ENCODE measurements at places on chromosomes 16 and 17.

- DNase-seq = no peak
Measured at GRCh38 chr16:17408955-17409441, 61.8 kb downstream of the XYLT1 start.

- DNase-seq = no peak
Measured at GRCh38 chr17:59327121-59327980, 4.1 kb upstream of the YPEL2 start.

DNA sequence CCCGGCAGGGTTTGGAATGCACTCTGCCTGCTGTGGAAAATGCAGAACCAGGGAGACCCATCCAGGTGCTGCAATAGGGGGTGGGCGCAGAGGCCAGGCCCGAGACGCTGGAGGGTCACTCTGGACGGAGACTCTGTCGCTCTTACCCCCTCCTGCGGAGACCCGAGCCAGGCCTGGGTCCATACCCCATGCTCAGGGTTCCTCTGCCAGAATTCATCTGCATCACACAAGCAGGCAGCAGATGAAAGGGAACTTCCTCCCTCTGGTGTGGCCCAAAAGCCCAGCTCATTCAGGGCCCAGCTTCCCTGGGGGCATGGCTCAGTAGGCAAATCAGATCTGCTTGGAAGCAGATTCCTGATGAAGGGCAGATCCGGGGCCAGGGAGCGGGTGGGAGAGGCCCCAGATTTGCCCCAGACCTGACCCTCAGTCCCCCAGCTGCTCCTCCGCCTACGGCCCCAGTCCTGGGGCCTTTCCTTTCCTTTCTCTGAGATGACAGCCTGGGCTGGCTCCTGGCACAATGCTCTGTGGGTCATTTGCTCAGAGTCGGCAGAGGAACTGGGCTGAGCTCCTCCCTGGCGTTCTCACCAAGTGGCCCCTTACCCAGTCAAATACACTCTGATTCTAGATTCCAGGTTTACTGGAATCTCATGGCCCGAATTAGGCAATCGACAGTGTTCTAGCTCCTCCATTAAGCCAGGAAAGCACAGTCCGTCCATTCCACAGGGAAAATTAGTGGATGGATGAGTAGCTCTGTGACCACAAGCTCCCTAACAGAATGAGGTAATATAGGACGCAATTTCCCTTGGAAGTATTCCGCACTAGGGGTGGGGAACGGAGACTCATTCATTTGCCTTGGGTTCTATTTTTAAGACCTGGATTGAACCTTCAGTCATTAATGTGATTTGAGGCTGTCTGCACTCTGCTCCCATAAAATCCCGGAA is 19.1 kb upstream of the RASD1 start:
- DNase-seq = no peak

- DNase-seq = no peak
Measured at GRCh38 chr16:85328676-85329058, 216.4 kb upstream of the CIBAR2 start.

DNA sequence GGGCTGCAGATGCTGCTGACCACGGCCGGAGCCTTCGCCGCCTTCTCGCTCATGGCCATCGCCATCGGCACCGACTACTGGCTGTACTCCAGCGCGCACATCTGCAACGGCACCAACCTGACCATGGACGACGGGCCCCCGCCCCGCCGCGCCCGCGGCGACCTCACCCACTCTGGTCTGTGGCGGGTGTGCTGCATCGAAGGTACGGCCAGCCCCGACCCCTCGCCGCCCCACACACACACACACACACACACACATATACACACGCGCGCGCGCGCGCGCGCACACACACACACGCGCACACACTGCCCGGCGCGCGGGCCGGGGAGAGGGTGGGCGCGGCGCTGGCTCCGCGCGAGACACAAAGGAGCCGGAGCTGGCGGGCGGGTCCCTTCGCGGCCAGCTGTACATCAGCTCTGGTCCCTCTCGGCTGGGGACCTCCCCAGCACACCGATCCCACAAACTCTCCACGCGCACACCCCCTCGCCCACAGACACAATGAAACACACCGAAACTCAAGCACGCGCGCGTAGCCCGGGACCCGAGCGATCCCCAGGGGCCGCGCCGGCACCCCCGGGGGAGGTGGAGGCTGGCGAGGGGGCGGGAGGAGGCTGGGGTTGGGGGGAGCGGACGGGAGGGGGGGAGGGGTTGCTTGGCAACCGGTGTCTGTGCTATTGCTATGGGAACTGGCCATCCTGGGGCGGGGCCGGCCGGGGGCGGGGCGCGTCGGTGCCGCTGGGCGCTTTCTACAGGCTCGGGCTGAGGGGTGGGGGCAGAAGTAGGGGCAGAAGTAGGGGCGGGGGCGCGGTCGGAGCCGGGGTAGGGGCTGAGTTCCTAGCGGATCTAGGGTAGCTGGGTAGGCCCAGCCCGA is 658 bp downstream of the CACNG4 start:
- no peak for DNase-seq

GRCh38 chr17:75326226-75326848 is 37.1 kb upstream of the SLC25A19 start:
- no peak for DNase-seq

DNA sequence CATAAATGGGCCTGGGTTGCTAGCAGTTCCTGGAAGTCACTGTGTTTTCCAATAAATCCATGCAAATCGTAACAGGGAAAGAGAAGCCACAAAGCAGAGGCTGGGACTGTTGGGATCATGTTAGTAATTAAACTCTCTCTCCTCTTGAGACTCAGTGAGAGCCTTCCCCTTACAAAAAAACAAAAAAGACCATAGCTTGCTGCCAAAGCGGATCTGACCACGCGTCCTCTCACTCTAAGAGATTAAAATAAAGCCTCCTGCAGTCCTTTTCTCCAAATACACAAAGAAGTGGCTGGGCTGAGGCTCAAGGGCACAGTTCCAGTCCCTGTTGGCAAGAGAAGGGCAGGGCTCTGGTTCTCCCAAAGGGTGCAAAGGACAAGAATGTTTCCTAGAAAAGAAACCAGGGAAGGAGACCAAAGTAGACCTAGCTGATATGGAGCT is 38.5 kb downstream of the PIGL start:
- no peak for DNase-seq

- DNase-seq = no peak
Measured at GRCh38 chr16:31365131-31365865, 10.3 kb downstream of the ITGAX start.

- no peak for DNase-seq
Measured at GRCh38 chr16:2161911-2162310, 6.3 kb downstream of the TRAF7 start.

DNA sequence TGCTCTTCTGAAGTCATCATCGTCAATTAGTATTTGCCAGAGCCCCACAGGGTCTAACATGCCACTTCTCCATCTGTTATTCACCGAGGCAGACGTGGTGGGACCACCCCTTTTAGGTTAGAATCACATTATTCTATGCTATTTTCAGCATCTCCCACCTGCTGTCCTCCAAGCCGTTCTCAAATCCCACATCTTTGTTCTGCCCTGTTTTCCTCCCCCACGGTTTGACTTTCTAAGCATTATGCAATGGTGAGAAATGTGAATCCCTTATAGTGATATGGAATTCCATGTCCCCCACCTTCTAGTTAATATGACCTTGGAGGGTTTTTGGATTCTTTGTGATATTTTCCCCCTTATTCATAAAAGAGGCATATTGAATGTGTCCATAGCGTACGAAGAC is 634.1 kb upstream of the RBFOX1 start:
- DNase-seq = no peak

DNA sequence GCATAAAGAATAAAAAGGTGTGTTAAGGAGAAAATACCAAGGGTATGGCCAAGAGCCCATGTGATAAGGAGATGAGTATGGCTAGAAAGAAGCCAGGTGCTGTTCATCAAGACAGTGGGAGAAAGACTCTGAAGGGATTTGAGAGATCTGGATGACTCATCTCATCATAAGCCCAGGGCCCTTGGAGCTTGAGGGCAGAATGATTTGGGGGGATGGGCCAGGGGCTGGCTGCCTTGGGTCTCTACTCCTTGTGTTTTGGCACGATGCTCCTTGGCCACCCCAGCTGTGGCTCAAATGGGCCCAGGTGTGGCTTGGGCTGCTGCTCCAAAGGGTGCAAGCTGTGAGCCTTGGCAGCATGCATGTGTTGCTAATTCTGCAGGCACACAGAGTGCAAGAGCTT is 14.5 kb upstream of the TNFRSF13B start:
- no peak for DNase-seq

GRCh38 chr16:80047842-80048241 is 447.3 kb upstream of the MAF start:
- no peak for DNase-seq

DNA sequence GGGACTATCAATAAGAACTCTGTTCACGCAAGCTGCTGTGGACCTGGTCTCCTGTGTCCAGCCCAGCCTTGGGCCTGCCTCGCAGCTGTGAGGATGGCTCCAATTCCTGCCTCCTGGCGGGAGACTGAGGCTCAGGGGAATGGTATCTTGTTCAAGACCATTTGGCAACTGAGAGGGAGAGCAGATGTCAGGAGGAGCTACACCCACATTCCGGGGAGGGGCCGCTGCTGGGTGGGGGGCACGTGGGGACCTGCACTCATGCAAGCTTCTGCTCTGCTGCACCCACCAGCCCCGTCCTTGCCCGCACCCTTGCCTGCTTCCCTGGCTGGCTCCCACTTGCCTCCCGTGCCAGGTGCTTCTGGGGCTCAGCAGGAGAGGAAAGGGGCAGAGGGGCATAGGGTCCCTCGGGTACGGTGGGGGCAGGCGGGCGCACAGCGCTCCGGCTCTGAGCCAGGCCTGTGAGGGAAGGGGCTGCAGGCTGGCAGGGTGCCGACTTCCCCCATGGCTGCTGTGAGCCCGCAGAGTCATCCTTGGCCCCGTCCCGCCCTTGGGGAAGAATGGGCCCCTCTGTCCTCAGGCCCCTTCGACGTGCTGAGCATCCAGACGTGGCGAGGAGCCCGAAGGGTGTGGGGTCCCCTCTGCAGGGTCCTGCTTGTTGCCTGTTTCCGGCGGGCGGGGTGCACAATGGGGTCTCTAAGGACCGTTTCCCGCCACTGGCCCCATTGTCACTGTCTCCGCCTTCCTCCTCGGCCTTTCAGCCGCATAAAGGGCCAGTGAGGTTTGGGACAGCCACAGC is 2.7 kb downstream of the METRN start:
- DNase-seq = no peak

Data from stimulated activated CD8-positive, alpha-beta memory T cell treated with anti-CD3 and anti-CD28 coated beads, Interleukin-15, amount 100 ng/mL, for 48 hours (primary cell).